ENCODE measurements at places on chromosomes 16 and 17.

- no peak for DNase-seq
Measured at GRCh38 chr17:78878871-78879527, 24.0 kb downstream of the CEP295NL start.

DNA sequence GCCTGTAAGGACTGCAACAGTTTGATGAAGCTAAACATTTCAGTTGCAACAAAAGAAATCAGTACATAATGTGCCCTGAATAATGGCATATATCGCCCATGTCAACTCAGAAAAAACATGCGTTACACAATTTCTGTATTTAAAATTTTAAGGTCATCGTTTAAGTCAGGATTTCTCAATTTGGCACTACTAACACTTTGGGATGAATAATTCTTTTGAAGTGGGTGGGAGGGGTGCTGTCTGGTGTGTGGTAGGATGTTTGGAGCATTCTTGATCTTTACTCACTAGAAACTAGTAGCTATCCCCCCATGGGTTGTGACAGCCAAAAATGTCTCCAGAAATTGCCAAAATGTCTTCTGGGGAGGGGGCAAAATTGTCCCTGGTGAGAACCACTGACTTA is 50.7 kb upstream of the CNTNAP4 start:
- no peak for DNase-seq

DNA sequence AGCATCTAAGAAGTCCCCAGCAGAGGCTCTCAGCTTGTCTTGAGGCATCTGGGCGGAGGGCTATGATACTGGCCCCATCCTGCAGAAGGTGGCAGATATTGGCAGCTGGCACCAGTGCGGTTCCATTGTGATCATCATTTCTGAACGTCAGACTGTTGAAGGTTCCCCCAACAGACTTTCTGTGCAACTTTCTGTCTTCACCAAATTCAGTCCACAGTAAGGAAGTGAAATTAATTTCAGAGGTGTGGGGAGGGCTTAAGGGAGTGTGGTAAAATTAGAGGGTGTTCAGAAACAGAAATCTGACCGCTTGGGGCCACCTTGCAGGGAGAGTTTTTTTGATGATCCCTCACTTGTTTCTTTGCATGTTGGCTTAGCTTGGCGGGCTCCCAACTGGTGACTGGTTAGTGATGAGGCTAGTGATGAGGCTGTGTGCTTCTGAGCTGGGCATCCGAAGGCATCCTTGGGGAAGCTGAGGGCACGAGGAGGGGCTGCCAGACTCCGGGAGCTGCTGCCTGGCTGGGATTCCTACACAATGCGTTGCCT is at the start of gene CIITA:
CIITA (plus strand) TSS at position 404 of the 543 bp plus-strand sequence; CDS start at position 533, 129 bp downstream.
- DNase-seq, result peak; percentile 86

DNA sequence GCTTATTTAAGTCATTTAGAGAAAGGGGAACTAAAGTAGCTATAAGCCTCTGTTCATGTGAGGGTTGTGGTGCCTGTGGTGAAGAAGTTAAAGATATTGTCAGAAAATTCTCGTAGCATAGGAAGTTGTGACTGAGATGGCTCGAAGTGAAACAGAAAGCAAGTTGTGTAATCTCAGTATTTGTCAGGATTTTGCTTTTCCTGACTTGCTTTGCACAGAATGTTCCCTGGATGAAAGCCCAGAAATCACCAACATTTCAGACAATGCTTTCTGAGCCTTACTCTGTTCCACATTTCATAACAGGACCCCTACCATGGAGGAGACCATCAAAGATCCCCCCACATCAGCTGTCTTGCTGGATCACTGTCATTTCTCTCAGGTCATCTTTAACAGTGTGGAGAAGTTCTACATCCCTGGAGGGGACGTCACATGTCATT is 10.6 kb downstream of the CALCOCO2 start:
- no peak for DNase-seq

GRCh38 chr17:1511756-1512321 is 4.6 kb downstream of the INPP5K start:
- DNase-seq, result no peak

GRCh38 chr17:48553826-48554225 is 8.9 kb upstream of the HOXB2 start:
- DNase-seq, result no peak

DNA sequence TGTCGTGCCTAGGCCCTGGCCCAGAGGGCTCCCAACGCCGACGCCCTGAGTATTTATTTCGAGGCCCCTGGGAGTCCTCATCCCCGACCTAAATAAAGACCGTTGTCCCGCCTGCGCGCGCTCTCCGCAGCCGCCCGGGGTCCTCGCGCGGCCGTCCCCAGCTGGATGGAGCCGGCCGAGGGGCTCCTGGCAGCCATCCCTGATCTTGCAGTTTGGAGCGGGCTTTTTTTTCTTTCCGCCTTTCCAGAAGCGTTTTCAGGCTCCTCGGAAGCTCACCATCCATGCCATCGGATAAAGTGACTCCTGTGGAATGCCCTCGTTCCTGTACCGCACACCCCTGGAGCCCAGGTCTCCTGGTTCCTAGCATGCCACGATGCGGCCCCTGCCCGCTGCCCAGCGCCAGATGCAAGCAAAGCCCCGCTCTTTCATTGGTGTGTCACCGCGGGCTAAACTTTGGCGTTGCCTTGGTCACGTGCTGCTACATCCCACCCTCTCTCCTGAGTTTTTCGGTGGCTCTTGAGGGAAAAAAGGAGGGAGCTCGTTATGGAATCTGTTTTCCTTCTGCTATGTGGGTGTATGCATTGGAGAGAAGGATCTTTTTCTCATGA is 716 bp downstream of the TMEM94 start:
- no peak for DNase-seq

GRCh38 chr17:73788111-73788510 is 143.9 kb upstream of the SDK2 start:
- no peak for DNase-seq

- no peak for DNase-seq
Measured at GRCh38 chr16:7227229-7227721, 105.4 kb upstream of the RBFOX1 start.

DNA sequence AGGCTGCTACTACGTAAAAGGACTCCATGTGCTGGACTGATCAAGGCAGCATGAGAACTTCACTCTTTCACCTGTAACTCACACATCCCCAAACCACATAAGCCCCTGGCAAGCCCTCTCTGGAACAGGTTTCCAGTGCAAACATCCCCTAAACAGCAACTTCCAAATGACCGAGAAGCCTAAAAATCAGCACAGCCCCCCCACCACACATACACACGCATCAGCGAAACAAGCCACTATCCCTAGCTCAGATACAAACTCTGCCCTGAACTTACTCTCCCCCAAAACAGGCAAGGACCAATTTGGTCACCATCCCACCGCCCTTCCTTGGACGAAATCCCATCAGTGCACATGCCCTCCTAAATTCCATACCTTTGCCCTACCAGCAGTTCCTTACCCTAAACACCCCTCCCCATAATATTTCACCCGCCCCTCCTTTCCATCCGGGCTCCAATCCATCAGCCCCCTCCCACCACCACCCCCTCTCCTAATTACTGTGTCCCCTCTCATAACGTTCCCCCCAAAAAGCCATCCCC is 735 bp downstream of the LSM12 start:
- no peak for DNase-seq

- DNase-seq, result no peak
Measured at GRCh38 chr17:83204230-83204725, 124.9 kb downstream of the METRNL start.

GRCh38 chr16:11356573-11357331 is 11.5 kb downstream of the RMI2 start:
- DNase-seq, result no peak

DNA sequence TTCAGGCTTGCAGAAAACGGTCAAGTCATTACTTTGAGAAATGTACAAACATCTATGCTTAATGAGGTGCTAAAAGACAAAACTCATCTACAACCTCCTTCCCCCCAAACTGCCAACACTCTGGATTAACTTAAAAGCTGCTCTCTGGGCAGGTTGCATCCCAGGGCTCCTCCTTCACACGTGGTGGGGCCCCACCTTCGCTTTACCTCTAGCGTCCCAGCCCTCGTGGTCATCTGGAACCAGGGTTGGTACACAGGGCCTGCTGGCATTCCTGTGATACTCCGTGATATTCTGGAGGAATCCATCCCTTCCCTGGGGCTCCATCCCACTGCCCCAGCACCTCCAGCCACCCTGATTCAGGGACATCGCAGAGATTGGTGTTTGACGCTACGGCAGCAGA is 4.8 kb downstream of the METRNL start:
- DNase-seq, result no peak

DNA sequence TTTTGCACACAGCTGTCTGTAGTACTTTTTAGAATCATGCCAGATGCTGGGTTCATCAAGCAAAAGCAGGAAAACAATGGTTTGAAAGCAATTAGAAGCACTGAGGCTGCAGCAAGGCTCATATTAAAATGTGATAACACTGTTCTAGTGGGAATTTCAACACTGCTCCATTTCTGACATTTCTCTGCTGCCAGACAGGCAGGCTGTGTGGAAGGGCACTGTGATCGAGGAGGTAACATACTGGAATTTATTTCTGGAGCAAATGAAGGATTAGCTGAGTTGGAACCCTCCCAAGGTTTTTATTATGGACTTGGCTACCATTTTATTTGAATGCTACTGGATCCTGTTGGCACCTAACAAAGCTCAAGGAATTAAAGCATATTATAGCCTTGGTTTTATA is 66.9 kb downstream of the SKAP1 start:
- no peak for DNase-seq

DNA sequence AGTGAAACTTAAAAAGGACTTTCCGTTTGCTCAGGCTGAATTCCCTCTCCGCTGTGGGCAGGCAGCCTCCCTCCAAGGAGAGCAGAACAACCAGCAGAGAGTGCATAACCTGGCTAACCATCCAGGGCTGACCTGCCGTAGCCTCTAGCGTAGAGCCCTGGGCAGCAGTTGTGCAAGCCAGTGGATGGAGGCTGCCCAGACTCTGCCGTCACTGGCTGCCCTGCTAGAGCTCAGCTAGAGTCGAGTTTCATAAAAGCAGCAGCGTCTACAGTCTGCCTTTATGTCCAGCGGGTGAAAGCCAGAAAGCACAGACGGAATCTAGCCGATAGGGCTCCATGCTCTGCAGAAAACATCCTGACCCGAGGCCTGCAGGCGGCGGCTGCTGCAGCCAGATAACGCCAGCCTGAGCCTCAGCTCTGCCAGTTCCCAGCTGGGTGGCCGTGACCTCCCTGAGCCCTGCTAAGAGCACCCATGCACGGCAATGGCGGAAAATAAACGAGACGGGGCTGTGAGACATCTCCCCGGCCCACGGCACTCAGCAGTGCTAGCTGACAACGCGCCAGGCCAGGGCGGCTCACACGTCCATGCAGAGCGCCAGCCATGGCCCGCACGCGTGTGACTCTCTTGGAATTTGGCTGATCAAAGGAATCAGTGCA is 231.3 kb downstream of the ENGASE start:
- no peak for DNase-seq

GRCh38 chr17:74190154-74190553 is 13.3 kb upstream of the RPL38 start:
- no peak for DNase-seq

GRCh38 chr17:65181237-65182061 is 44.3 kb downstream of the RGS9 start:
- DNase-seq, result no peak

- no peak for DNase-seq
Measured at GRCh38 chr16:89892055-89892630, 18.8 kb downstream of the TCF25 start.

DNA sequence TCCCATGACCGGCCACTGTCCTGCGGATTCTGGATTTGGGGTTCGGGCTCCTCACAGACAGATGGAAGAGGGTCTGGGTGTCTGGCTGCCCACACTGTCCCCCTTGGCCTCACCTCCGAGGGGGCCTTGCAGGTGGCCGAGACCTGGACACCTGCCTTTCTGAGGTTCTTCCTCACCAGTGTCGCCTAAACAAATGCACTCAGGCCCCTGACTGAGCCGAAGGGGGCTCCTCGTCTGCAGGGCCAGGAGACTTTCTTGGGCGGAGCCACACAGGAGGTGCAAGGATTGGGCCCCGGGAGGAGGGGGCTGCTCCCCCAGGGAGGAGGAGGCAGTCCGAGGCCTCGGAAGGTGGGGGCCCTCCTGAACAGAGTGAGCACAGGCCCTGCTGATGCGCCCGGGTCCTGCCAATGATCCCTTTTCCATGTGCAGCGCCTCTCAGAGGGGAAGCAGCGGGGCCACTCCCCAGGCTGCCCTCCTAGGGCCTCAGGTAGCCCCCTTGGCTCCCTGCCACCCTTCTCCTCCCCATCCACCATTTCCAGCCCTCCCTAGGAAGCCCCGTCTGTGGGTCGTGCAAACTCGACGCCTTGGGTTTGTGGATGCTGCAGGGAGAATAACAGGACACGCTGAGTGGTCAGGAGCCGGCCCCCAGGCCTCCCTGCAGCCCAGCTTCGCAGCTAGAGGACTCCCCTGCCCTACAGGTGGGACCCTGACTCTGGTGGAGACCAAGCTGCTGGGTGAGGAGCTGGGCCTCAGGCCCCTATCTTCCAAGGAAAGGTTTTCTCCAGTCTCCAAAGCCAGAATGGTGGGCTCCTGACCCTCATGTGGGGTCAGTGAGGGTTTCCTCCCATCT is 63.4 kb upstream of the ZNF469 start:
- DNase-seq, result no peak

GRCh38 chr16:57577214-57577613 is 34.8 kb downstream of the ADGRG5 start:
- DNase-seq, result no peak

- no peak for DNase-seq
Measured at GRCh38 chr17:20944014-20944865, 98.6 kb downstream of the USP22 start.

GRCh38 chr16:12211870-12212690 is 235.5 kb downstream of the SNX29 start:
- no peak for DNase-seq

DNA sequence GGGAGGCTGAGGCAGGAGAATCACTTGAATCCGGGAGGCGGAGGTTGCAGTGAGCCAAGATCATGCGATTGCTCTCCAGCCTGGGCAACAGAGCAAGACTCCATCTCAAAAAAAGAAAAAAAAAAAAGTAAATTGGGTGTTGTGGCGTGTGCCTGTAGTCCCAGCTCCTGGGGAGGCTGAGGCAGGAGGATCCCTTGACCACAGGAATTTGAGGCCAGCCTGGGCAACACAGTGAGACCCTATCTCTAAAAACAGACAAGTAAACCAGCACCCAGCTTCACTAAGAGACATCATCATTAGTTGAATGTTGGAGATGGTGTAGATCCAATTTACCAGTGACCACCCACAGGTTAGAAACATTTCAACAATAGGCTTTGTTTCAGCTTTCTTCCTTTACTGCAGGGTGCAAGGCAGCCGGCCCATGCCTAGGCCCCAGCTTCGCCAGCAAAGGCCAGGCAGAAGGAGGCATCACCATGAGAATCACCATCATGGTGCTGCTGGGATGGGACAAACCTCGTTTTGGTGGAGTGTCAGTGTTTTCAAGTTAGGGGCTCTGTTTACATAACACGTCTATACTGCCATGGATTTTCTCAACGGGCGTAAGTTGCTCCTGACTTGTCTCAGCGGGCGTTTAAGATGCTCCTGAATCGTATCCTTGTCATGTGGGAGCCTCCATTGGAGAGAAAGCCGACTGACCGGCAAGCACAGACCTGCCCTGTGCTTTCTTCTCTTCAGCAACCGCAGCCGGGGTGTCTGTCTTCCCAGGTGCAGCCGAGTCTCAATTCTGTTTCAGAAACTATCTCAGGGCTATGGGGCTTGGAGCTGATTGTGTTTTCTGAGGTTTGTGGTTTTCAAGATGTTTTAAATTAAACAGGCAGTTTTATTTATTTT is 7.3 kb downstream of the TCF25 start:
- DNase-seq, result no peak

Data from mesenteric fat pad (tissue), 1 donor.